ENCODE measurements at places on chromosomes 2 and 18.
A peak's percentile ranks its signal among the peaks of the same experiment; 100 is the strongest.

GRCh38 chr2:63819765-63820717 lies 21.7 kb upstream of the UGP2 start:
- no peak for DNase-seq

GRCh38 chr2:236572482-236572881 lies 2.9 kb downstream of the ACKR3 start:
- no peak for DNase-seq

- no peak for DNase-seq
Measured at GRCh38 chr2:28445448-28446258, 50.2 kb upstream of the PLB1 start.

DNA sequence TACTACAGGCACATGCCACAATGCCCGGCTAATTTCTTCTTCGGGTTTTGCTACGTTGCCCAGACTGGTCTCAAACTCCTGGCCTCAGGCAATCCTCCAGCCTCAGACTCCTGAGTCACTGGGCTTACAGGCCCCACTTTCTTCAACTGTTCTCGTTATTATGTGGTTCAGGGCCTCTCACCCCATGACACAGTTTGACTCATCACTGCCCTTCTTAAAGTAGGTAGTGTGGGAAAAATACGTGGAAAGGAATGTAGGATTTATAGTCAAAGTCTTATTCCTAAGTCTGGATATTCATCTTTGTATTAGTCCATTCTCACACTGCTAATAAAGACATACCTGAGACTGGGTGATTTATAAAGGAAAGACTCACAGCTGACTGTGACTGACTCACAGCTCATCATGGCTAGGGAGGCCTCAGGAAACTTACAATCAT lies 19.4 kb downstream of the CENPA start:
- no peak for DNase-seq

- DNase-seq = no peak
Measured at GRCh38 chr2:206095536-206096332, 9.8 kb upstream of the INO80D start.

- no peak for DNase-seq
Measured at GRCh38 chr18:27921904-27922751, 254.8 kb downstream of the CDH2 start.

GRCh38 chr2:67671464-67672450 lies 274.6 kb downstream of the ETAA1 start:
- no peak for DNase-seq

- no peak for DNase-seq
Measured at GRCh38 chr18:56188529-56189275, 449.7 kb downstream of the TXNL1 start.

DNA sequence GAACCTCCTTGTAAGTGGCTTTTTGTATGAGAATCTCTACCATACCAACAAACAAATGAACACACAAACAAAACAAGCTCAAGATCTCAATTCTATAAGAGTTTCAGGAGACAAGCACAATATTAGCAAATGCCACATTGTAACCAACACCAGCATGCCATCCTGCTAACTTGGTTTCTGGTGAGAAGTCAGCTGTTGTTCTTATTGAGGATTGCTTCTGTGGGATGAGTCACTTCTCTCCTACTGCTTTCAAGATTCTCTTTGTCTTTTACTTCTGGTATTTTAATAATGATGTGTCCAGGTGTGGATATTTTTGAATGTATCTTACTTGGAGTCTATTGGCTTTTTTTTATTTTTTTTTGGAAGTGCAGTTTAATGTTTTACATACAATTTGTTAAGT lies 131.7 kb downstream of the BCL2L11 start:
- DNase-seq = no peak

- peak; percentile 82 for DNase-seq
Measured at GRCh38 chr2:131093696-131094462, 619 bp upstream of the FAM168B start.

DNA sequence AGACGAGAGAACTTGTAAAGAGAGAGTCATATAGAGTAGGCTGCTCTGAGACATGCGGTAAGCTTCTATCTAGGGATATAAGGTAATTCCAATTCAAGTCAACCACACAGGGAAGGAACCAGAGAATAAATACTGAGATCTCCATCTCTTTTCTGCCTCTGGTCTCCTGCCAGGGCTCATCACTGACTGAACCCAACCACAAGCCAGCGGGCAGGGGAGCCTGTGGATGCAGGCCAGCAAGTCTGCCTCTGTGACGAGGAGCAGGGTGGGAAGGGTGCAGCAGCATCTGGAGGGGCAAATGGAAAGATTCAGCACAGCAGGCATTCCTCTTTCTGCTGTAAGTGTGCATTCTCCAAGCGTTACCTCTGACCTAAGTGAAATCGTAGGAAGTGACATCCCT lies 82.2 kb downstream of the ICOS start:
- no peak for DNase-seq

DNA sequence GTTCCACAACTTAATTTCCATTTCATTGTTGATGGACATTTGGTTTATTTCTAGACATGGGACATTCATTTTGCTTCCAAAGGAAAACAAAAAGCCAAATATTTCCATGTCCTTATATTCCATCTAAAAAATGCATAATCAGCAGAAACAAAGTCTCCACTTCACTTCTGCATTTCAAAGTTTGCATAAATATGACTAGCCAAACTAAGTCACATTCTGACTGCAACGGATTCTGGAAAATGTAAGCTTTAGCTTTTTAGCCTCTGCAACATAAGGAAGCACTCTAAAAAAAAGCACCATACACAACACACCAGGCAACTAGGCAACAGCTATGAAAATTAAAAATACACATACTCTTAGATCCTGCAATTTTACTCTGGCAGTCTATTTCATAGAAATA lies 135.3 kb downstream of the ETAA1 start:
- DNase-seq = no peak

DNA sequence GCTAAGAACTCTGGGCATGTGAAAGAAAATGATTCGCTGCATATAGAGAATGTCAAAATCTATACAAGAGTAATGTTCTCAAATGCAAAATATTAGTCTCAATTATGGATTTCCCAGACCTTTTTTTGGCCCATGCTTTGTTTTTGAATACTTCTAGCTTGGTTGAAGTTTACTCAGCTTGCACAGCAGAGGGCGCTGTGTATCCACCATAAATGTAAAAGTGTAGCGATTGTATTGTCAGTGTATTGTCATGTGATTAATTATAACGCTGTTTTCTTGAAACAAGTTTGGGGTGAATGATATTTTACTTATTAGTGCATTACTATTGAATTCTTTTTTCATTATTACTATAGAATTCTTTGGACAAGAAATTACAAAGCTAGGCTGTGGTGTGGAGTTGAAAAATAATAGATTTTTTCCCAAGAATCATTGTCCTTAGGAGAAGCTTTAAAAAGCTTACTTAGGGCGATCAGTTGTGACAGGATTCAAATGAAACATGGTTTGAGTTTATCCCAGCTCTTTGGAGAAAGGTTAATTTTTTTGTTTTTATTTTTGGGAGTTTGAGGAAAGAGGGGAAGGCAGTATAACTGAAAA lies 98.3 kb downstream of the PIK3C3 start:
- DNase-seq = no peak

DNA sequence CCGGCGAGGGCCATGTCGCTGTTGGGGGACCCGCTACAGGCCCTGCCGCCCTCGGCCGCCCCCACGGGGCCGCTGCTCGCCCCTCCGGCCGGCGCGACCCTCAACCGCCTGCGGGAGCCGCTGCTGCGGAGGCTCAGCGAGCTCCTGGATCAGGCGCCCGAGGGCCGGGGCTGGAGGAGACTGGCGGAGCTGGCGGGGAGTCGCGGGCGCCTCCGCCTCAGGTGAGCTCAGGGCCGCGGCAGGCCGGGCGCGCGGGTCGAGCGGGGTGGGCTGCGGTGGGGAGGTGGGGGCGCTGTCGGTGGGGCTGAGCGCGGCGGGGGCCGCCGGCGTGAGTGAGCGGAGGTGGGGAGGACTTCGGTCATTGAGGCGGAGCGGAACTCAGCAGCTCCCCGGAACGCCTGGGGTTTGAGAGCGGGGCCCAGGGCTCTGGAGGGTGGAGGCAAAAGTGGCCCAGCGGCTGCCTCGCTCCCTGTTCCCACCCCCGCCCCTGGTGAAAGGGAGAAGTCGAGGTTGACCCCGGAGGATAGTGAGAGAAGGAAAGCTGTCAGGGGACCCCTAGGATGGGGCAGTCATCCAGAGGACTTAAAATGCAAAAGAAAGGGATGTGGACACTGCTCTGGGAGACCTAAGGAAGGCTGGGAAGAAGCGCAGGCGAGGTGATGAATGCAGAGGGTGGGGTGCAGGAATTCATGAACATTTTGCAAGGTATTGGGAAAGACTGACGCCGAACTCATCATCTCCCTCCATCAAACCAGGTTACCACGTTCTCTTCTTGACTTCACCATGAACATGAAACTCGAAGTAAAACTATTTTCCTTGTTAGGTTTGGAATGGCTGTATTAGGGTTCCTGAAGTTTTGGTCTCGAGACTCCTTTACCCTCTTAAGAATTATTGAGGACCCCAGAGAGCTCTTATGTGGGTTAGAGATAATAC lies 633 bp downstream of the MALT1 start:
- no peak for DNase-seq

DNA sequence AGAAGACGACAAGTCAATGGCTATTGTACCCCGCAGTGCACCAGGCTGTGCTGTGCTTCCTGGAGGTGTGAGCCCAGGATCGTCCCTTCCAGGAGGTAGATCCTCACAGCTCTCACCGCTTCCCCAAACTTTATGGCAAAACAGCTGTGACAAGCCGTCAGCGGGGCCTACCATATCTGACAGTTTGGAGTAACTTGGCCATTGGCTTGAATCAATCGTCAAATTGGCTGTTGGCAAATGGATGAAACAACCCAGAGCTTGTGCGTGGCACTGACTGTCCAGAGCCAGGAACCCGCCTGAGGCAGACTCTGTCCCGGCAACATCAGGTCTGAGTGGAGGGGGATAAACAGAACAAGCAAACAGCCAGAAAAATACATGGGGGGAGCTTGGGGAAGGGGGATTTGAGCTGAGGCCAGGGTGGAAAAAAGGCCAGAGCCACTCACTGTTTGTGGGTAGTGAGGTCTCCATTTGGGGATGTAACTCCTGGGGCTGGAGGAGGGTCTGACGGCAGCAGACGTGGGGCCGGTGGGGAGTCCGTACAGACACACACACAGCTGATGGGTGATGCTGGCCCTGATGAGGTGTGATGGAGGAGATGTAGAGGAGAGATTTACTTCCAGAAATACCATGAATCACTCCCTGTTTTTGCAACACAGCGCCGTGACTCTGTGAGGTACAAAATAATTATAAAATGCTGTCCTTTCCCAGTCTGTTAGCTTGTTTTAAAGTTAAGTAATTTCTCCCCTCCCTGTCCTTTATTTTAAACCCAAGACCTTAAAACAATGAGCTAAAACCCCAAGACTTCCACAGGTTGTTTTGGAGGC lies 174.8 kb downstream of the TWIST2 start:
- DNase-seq = peak; percentile 50

DNA sequence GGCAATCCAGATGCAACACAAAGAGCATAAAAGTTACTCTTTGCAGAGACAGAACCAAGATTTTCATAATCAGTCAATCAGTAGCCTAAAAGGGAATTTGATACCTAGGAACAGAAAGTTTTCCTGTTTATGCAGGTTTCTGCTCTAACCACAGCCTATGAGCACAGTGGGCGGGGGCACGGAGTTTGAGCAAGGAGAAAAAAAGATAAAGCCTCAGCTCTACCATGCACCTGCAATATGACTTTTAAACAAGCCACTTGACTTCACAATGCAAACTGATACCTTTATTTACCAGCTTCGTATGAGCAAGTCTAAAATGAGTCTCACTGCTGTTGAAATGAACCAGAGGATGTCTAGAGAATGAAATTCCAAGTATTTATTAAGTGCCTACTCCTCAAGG lies 5.6 kb upstream of the LRATD1 start:
- DNase-seq = no peak

DNA sequence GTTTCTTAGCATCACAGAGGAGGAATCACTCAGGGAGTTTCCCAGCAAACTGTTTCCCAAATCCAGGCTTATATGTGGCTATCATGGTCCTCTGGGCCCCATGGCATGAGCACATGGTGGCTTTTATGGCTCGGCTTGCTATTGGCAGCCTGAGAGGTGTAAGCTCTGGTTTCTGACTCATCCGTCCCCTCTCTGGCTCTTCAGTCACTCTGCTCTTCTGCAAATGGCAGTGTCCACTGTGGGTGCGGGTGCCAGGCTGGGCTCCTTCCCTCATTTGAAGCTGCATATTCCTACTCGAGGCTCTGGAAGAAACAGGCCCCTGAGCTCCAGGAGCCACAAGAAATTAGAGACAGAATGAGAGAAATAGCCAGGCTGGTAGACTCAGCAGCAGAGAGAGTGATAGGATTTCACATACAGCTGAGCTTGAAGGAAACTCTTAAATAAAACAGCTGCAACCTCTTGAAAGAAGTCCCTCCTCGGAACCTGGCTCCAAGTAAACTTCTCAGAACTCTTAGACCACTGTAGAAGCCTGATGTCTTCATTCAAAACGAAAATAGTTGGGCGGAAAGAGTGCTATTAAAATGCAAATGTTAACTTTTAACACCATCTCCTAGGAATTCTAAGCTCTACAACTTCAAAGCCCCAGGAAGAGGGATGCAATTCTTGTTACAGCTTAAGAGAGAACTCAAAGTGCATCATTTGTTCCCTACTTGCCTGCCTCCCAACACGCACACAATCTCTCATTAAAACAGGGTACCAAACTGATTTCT lies 212.6 kb upstream of the SP5 start:
- DNase-seq = no peak

DNA sequence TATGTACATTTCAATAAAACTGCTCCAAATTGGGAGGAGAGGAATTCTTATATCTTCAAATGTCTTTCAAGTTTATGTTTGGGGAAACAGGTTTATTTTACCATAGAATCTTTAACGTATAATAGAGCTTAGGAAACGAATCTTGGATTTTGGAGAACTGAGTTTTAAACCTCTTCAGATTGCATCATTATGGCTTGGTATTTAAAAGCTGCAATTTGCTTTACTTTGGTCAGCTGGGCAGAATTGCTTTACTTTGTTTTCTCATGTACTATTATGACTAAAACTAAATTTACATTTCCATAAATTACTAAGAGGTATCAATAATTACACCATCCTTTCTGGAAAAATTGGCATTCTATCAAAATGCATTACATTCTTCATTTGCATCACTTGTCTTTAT lies 54.6 kb downstream of the BAZ2B start:
- DNase-seq = no peak

DNA sequence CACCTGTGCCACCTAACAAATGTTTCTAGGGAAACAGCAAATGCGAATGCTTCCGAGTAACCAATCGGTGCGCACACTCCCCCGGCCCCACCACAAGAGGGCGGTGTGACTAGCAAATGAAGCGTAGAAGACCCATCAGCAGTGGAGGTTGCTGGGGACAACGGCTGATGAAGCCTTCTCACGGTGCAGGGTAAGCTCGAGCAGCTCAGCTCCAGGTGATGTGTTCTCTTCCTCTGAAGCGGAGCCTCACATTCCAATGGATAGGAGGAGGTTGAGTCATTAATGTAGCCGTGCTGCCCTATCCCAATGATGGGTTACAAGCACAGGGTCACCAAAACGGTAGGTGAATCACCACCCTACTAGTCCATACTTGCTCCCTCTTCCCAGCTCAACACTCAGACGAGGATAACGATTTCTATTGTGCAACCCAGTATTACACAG lies 127.6 kb upstream of the TWIST2 start:
- no peak for DNase-seq

- DNase-seq = no peak
Measured at GRCh38 chr2:43540021-43540779, 55.6 kb downstream of the THADA start.
